NCI-H2107 (cell line): ENCODE measurements at places on chromosomes 2 and 18.

DNA sequence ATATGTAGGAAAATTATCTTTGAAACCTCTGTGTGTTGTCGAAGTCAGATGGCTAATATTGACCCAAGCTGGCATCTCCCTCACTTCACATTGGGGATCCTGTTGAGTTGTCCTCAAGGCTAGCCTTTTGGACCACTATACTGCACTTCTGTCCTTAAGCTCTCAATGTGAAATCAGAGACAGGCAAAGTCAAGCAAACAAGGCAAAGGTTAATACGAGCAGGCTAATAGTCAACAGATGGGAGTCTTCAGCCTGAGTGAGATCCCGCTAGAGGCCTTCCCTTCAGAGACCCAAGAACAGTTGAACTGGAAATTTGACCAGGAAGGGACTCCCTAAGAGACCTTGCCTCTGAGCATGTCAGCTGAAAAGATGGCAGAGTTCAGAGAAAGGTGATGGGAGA lies 475.4 kb downstream of the PARD3B start:
- DNase-seq, result no peak

- no peak for DNase-seq
Observed at GRCh38 chr2:95024960-95025405, 525 bp upstream of the MAL start.

DNA sequence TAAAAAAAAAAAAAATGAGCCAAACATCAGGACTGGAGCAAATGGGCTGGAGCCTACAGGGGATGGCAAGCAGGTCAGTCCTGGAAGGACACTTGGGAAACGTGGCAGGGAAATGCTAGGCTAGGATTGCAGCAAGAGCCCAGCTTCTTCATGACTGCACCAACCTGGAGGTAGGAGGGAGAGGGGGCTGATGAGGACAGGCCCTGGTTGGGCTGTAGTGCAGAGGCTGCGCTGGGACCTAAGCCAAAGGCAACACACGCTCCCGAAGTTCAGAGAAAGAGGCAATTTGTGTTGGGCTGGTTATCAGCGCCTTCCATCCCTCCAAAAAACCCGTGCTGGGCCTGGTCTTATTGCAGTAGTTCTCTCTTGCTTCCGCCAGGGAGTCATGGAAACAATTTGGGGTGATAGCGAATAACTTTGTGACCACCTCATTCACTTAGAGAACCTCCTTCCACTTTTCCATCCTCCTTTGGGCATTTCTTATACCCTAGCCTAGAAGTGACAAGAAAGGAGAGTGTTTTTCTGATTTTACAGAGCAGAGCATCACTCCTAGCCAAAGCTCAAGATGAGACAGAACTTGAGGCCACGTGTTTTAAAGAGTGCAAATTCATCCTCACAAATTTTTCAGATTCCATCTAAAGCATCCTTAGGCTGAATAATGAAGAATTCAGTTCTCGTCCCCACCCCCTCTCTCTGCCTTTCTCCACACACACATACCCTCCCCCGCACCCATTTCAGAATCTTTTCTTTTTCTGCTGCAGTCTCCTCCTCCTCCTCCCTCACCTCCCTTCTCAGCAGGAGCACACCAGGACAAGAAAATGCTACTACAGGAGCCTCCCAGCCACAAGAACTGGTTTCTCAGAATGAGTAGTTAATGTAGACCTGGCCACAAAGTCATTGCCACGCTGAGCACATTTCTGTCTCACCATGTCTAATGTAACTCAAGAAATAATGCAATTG lies 82.5 kb upstream of the STPG4 start:
- DNase-seq, result no peak

DNA sequence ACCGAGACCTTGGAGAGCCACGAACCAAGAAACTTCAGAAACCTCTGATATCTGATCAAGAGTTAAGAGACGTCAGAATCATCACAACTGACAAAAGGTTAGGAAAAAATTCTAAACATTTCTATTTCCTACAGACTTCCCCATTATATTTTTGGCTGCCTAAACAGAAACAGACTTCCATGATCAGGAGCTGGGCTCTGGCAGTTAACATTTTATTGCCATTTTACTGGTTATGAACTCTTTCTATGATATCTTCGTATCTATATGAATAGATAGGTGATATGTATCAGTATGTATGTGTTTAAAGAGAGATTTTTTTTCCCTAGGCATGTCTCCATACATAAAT lies 31.1 kb upstream of the PPP1R1C start:
- DNase-seq, result no peak

GRCh38 chr18:33099626-33100025 lies 326.8 kb upstream of the KLHL14 start:
- no peak for DNase-seq

- DNase-seq, result no peak
Observed at GRCh38 chr2:136495636-136496035, 269.7 kb upstream of the THSD7B start.

GRCh38 chr2:224584785-224585210 lies 365 bp downstream of the CUL3 start:
- no peak for DNase-seq

GRCh38 chr2:238684362-238685326 lies 163.2 kb upstream of the TWIST2 start:
- no peak for DNase-seq

GRCh38 chr2:230179907-230180306 lies 39.9 kb downstream of the SP110 start:
- no peak for DNase-seq

DNA sequence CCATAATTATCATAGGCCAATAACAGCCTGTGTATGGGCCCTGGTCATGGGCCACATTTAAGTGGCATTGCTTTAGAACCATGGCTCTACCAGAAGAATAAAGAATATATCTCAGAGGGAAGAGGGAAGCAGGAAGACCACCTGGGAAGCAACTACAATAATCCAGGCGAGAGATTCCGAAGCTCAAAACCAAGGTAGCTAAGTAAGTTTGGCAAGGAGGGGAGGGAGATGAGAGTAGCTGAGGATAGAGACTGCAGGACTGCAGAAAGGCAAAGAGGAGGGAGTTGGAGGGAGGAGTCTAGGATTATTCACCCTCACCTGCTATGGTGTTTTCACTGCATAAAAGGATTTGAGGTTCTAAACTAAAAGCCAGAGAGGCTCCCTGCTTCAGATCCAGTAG lies 293.5 kb downstream of the SETBP1 start:
- DNase-seq, result no peak

GRCh38 chr2:191249156-191249813 lies 4.1 kb downstream of the MYO1B start:
- DNase-seq, result no peak

- DNase-seq, result no peak
Observed at GRCh38 chr2:46548103-46548486, 68.7 kb downstream of the TMEM247 start.

GRCh38 chr2:85185431-85185940 lies 52.3 kb downstream of the TCF7L1 start:
- DNase-seq, result no peak

DNA sequence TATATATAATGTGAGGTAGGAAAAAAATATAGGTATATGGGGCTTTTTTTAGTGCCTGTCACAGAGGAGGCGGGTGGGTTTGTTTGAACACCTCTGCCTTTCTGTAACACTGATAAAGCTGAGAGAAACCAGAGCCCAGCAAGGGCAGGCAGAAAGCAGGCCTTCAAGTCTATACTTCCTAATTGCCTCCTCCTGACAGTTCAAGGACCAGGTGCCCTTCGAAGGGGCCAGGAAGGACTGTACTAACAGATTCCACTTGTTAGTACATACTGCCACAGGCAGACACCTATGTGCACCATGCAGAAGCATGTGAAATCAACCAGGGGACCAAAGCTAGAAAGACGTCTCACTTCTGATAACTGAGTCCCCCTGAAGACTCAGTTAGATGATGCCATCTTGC lies 13.8 kb downstream of the SLC1A4 start:
- no peak for DNase-seq

DNA sequence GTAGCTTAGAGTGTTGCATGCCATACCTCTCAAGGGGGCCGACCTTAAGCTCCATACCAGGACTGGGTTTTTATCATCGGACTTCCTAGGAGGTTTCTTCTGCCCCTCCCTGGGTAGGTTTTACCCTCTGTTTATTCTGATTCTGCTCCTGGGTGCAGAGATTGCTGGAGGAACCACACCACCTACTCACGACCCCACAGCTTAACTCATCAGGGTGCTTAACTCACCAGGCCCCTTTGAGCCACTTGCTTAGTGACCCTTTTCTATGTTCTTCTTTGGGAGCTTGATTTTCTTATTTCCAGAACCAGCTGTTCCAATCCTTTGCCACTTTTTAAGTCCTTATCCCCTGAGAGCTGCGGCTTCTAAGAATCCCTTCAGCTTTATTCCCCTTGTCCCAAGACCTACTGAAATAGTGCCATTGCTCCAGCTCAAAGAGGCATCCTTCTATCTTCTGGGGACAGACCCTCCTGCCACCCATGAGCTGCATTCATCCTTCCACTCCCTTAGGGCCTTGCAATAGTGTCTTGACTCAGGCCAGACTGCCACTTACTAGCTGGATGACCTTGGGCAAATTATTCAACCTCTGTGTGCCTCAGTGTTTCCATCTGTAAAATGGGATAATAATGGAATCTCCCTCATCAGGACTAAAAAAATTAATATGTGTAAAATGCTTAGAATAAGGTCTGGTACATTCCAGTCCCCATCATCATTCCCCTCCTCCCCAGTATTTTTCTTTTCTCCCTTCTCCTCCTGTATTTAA lies 5.8 kb downstream of the OXER1 start:
- DNase-seq, result no peak

DNA sequence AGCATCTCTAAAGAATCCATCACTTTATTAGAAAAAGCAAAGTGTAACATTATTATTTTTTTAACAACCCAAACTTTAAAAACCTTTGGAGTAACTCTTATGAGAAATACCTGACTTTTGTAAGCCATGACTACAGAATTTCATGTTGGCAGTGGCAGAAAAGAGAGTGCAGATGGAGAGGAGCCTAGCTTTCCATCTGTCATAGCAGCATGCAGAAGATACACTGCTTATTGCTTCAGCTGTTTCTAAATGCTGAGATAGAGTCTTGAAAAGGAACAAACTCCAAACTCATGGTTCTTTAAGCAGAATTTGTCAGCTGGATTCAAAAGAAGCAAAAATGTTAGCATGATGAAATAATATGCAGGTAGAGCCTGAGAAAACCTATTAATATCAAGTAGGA lies 1130.3 kb downstream of the DPP10 start:
- no peak for DNase-seq

- no peak for DNase-seq
Observed at GRCh38 chr2:10892316-10892715, 19.4 kb upstream of the KCNF1 start.

GRCh38 chr18:52118684-52119083 lies 221.3 kb upstream of the DCC start:
- no peak for DNase-seq

DNA sequence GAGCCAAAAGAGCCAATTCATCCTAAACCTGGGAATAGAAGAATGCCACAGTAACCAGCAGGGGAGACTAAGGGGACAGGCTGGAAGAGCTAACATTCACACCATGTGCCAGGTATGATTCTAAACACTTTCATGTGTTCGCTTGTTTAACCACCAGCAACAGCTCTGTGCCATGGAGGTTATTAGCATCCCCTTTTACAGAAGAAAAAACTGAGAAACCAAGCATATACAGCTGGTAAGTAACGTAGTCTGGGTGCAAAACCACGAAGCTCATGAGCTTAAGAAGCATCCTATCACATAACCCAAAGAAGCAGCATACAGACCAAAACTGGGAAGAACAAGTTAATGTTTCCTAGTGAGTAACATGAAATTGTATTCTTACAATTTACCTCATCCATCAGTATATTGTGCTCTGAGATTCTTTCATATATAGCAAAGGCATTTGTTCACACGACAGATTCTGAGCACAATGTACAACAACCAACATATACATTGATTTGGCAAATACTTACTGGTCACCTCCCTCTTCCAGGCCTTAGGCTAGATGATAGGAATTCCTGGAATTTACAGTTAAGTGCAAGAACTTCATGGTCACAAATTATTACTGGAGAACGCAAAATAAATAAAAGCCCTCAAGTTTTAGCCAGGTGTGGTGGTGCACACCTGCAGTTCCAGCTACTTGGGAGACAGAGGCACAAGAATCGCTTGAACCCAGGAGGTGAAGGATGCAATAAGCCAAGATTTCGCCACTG lies 36.5 kb upstream of the HNRNPA3 start:
- DNase-seq, result no peak

DNA sequence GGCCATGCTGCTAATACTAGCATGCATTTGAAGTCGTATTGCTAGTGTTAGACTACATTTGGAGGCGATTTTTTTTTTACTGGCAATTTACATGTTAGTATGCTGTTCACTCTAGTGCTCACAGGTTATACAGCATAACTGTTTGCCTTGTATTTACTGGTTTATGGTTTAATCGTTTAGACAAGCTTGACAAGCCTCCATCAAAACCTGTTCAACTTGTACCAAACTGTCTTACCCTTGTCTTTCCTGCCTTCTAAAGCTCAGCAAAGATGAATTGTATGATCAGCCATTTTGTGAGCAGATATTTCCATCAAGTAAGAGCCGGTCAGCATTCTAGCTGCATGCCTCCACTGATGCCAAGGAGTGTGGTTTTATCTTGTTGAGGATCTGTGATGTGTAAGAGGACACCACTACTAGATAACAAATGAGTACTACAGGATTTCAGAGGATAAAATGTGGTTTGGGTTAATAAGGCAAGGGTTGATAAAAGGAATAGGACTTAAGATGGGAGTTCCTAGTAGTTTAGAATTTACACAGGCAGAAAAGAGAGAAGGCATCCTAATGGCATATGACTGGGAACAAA lies 68.4 kb upstream of the ITM2C start:
- no peak for DNase-seq

DNA sequence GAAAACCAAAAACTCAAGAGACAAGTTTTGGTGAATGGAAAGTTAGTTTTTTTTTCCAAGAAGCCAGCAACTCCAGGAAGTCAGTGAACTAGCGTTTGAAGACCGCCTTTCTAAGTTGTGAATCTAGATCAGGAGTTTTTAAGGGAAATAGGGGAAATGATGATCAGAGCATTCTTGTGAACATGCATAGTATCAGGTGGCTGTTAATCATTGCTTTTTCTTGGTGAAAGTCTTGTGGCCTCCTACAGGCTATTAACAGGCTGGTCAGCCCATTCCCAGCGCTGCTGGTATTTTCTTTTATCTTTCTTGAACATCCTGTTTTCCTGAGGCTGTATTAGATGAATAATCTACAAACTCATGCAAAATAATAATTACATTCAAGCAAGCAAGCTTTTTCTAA lies 155.8 kb downstream of the PTPRM start:
- no peak for DNase-seq

- DNase-seq, result no peak
Observed at GRCh38 chr18:57951117-57951796, 92.8 kb upstream of the NEDD4L start.

- no peak for DNase-seq
Observed at GRCh38 chr18:332721-333510, 65.1 kb upstream of the THOC1 start.

GRCh38 chr2:45909677-45910191 lies 258.3 kb downstream of the PRKCE start:
- DNase-seq, result no peak

- DNase-seq, result no peak
Observed at GRCh38 chr2:100580367-100581276, 17.8 kb downstream of the PDCL3 start.

GRCh38 chr2:108927936-108928659 lies 60.9 kb downstream of the EDAR start:
- DNase-seq, result no peak
